ENCODE measurements at places on chromosomes 13 and 19.

GRCh38 chr13:110463871-110464510, 97.5 kb downstream of the RAB20 start:
- DNase-seq = no peak

DNA sequence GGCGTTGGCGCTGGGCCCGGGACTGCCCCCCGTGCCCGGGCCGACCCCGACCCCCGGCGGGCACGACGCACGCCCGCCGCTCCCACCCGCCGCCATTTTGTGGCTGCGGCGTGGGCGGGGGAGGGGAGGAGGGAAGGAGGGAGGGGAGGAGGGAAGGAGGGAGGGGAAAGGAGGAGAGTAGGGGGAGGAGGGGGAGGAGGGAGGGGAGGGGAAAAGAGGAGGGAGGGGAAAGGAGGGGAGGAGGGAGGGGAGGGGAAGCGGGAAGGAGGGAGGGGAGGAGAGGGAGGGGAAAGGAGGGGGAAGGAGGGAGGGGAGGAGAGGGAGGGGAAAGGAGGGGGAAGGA, at the start of gene BTBD2:
BTBD2 (minus strand) TSS at position 107 of the 343 bp plus-strand sequence; CDS start at position 96, 11 bp downstream.
- no peak for DNase-seq

DNA sequence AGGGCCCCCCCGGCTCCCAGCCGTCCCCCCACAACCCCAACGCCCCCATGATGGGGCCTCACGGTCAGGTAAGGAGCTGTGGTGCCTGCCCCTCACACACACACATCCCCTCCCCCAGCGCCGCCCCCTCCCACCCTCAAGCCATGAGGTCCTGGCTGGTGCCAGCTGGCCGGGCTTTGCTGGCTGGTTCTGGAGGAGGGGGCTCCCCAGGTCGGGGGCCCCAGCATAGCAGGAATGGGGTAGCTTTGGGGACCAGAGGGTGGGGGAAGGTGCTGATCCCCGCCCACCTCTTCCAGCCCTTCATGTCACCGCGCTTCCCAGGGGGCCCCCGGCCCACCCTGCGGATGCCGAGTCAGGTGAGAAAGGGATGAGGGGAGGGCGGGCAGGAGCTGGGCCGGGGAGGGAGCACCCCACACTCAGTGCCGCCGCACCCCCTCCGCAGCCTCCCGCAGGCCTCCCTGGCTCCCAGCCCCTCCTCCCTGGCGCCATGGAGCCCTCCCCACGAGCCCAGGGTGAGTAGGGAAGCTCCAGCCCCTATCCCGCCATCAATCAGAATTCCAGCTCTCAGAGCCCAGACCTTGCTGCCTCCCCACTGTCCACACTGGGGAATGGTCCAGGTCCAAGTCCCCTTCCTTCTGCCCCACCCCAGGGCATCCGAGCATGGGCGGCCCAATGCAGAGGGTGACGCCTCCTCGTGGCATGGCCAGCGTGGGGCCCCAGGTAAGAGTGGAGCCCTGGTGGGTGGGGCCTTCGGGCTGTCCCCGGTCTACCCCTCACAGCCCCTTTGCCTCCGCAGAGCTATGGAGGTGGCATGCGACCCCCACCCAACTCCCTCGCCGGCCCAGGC, 6.4 kb downstream of the ISYNA1 start:
- DNase-seq = no peak

DNA sequence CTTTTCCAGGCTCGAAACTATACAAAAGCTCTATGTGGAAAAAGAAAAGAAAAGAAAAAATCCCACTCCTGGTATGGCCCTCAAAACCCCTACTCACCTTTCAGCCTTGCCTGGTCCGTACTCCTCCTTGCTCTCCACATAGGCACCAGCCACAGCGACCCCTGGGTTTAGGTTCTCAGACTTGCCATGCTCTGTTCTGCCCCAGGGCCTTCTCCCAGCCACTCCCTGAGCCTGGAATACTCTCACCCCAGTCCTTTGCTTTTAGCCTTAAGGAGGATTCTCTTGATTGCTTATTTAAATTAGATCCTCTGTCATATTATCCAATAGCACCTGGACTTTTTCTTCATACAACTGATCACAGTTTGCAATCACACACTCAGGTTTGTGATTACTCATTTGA, 522.5 kb downstream of the DIAPH3 start:
- DNase-seq = no peak

- no peak for DNase-seq
Measured at GRCh38 chr13:36789061-36789460, 30.0 kb upstream of the RFXAP start.

DNA sequence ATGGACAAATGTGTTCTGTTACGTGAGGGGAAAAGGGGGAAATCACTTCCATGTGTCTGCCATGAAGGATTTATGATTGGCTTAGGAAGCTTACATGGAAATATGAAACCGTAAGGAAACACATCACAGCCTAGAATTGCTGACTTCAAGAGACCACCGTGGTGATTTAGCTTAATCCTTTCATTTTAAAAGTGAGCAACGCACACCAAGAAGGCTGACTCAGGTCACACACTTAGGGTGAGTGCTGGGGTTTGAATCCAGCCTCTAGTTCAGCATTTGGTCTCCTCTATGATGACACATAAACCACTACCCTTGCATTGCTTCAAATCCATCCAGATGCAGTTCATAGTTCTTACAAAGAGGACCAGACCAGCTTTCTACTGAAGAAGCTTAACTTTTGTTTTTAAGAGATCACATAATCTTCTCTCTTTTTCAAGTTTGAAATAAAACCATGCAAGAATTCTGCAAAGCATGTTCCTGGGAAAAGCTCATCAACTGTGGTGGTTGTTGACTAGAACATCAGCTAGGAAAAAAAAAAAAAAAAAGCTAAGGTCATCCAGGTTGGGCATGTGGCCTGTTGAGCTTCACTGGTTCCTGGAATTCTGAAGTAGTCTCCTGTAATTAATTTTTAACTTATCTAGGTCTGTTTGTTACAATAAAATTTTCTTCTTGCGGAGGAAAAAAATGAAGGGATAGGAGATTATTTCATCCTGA, 60.2 kb upstream of the KL start:
- DNase-seq = no peak

- DNase-seq = no peak
Measured at GRCh38 chr13:48686636-48687210, 33.0 kb downstream of the CYSLTR2 start.

DNA sequence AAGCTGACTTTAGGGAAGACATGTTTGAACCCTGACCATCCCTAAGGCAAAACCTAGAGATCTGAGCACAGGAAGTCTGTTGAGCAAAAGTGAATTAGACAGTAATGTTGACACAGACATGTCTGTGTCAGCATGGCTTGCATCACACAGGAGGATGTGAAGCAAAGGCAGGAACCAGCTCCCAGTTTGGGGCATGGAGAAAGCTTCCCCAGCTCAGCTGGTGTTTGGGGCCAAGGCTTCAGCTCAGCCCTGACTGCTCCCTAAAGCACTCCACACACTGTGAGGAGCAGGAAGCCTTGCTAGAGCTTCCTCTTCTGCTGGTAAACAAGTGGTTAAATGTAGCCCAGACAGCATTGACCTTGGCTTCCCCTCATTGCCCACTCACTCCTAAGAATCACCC, 153.8 kb upstream of the UBL3 start:
- no peak for DNase-seq

DNA sequence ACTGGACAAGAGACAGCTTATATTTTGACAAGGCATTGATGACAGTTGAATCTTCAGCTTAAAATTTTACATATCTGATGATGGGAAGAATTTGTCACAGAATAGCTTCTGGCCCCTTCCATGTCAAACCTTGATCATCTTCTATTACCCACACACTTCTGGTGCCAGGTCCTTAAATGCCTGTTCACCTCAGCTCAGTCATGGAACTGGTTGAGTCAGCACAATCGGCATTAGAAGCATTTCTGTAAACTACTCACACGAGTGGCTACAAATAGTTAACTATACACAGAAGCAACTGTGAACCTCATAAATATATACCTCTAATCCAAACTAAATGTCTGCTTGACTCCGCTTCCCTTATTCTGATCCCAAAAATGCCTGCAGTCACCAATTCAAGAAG, 161.2 kb downstream of the FOXO1 start:
- DNase-seq = no peak

DNA sequence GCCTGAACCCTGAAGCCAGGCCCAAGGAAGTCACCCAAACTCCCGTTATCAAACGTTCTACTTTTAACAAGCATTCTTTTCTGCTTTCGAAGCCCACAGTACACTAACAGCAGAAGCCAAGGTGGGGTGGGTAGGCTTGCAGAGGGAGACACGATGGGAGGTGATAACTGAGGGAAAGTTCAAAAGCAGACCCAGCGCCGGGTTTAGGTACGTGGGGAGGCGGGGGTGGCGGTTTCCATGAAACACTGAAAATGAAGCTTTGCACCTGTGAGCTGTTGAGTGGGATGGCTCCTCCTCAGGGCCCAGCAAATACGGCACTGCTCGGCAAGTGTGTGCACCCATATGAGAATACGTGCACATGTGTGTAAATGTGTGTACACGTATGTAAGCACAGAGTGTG, 49.8 kb downstream of the KLF2 start:
- DNase-seq = no peak

DNA sequence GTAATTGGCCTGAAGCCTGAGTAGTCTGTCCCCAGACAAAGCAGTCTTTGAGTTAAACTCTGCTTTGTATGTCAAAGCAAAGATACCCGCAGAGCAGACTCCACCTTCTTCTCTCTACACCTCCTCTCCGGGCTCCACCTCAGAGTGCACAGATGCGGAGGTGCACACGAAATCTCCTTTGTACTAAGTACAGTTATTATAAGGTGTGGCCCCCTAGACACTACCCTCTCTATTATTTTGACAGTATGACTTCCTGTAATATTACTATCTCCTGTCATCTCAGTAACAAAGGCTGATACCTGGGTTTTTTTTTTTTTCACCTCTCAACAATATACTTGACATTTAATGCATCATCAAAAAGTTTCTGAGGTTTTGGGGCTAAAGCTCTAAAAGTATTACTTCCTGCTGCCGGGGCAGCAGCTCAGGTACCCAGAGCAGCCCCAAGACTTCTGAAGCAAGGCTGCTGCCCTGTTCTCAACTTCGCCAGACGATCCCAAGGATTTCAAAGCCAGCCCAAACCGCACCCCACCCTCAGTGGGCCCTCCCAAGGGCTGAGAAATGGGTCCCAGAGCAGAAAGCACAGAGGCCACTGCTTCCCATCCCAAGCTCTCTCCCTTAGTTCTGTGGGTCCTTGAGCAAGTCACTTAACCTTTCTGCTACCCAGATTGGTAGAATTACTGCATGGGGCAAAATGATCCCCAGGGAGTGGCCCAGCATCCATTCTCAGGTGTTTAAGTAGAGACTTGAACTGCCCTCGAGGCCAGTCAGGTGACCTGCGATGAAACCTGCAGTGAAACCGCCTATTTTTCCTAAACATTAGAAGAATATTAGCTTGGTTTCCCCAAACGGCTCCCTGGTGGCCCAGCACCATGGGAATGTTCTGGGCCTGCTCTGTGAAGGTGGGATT, 180.6 kb downstream of the FOXO1 start:
- no peak for DNase-seq

- DNase-seq = no peak
Measured at GRCh38 chr13:109381546-109382180, 404.7 kb downstream of the IRS2 start.

DNA sequence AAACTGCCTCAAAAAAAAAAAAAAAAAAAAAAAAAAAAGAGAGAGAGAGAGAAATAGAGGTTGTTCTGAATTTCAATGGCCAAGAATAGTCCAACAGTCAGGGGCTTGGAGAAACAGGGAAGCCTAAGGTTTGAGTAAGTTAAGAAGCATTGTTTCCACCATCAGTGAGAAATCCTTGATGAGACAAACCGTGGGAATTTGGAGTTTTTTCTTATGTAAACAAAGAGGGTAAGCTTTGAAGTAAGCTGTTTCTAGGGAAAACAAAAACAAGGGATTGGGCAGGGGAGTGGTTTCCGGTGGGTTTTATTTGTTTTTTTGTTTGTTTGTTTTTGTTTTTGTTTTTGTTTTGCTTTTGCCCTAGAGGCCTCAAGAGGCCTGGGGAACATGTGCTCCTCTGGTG, 11.2 kb upstream of the ERVV-1 start:
- no peak for DNase-seq

DNA sequence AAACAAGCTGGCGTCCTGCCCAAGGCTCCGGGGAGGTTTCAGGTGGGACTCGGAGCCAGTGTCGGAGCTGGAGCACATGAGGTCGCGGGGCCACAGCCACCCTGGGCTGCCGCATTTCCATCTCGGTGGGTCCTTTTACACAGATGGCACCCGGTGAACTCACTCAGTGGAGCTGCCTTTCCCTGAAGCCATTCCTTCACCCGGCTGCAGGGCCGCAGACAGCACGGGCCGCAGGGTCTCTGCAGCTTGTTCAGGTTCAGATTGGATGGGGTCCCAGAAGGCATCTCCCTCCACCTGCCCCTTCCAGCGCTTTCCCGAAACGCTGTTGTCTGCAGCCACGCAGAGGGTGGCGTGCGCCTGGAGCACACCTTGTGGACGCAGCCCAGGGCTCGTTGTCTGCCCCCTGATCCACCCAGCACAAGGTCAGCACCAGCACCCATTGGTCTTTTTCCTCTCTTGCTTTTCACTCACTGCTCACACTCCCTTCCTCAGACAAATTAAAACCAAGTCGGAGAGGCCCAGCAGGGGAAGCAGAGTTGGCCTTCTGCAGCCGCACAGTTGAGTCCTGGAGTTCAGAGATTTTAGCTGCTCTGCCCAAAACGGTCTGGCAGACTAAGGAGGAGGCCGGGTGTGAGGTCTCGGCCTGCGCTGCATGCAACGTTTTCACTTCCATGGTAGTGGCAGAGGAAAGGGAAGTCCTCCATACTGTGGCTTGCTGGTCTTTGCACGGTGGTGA, 18.1 kb downstream of the MCF2L start:
- no peak for DNase-seq

- DNase-seq = no peak
Measured at GRCh38 chr19:38924388-38924787, 6.2 kb downstream of the SARS2 start.

GRCh38 chr13:69796256-69796655, 311.4 kb upstream of the ATXN8OS start:
- no peak for DNase-seq

DNA sequence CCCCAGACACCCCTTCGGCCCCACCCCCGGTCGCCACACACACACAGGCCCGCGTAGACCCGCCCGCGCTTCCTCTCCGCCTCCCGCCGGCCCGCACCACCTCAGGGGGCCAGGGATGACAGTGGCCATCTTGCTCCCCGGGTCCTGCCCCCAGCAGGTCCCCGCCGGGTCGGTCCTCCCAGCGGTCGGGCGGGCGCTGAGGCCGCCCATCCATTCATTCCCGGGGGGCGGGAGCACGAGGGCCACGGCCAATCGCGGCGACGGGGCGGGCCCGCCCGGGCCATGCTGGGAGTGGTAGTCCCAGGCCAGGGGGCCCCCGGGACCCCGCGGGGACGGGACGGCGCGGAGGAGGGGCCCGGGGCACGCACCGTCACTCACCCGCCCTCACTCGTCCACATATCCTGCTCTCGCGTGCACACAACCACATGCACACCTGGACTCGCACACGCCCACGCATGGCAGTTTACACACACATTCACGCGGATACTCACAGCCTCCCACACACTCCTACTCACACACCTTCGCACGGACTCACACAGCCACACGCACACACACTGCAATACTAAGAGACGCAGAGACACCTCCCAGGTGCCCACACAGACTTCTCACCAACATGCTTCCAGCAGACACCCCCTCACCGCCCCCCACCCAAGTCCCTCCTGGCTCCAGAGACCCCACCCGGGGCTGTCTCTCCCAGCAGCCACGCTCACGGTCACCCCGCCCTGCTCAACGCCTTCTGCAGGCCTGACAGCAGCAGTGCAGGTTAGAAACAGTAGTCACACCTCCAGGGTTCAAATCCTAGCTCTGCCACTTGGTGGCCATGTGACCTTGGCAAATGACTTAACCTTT, at the start of gene DPF1:
DPF1 (minus strand) TSS at position 209 of the 849 bp plus-strand sequence; CDS start at position 129, 80 bp downstream.
- peak; percentile 78 for DNase-seq

GRCh38 chr19:44051650-44052402, at the start of gene ZNF223:
Gene ZNF223 (plus strand): TSS chr19:44052036. CDS start chr19:44055177, 3,141 bp downstream.
- peak; percentile 94 for DNase-seq
